ENCODE measurements at places on chromosomes 16 and 17.

GRCh38 chr16:10537946-10538345 is 42.5 kb downstream of the EMP2 start:
- DNase-seq: no peak

GRCh38 chr16:52613508-52613907 is 66.6 kb upstream of the TOX3 start:
- no peak for DNase-seq

- DNase-seq: no peak
Measured at GRCh38 chr16:74522160-74522559, 84.8 kb downstream of the GLG1 start.

GRCh38 chr17:66713533-66714042 is 121.3 kb upstream of the CACNG5 start:
- DNase-seq: no peak

DNA sequence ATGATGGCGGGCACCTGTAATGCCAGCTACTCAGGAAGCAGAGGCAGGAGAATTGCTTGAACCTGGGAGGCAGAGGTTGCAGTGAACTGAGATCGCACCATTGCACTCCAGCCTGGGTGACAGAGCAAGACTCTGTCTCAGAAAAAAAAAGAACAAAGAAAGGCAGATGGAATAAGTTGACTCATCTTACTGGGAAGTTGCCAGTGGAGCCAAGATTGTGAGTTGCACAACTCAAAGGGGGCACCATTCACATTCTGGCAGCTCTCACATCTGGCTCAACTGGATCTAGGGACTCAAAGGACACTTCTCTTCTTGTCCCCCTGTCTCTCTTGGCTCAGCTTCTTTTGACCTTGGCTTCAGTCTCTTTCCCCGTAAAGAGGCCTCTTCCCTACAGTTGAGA is 53.7 kb upstream of the ETV4 start:
- DNase-seq: no peak

DNA sequence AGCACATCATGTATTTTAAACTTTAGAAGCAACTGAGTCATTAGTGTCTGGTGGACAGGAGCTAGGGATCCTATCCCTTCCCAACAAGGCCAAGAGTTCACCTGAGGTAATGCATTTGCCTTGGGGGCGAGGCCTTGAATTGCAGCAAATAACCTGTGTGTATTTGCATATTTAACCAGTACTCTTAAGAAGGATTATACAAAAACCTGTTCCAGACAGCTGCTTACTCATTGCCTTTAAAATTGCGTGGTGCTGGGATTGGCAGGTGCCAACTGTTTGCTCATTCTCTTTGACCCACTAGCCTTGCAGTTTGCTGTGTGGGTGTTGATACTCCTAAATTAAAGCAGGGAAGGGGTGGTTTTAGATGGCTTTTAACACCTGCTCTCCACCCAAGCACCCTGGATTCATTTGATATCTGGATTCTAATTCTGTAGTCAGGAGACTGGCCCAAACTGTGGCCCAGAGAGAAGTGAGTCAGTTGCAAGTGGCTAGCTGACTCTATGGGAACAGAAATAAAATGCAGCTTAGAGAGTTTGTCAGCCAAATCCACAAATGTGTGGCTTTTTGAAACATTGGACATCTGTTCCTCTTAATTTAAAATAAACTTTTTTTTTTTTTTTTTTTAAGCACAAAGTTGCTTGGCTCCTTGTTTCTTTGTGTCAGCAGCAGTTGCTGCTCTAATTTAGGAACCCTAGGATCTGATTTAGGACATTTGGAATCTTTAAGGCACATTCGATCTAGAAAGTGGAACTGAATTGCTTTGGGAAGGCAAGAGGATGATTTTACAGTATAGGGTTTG is 46.9 kb downstream of the TUBD1 start:
- no peak for DNase-seq
